ENCODE measurements at places on chromosomes 11 and 22. TPM values are rescaled to one million over a fixed set of nuclear protein-coding genes. Genes with fewer than 3 reads are reported as not detected.

ADORA2A gene
- total RNA-seq = 6.3 TPM

NTM gene
- total RNA-seq = 150 TPM

SYT13 gene
- 82.4 TPM for total RNA-seq

DEPDC7 gene
- total RNA-seq = 3.2 TPM

APOBEC3H gene
- not detected for total RNA-seq

OR6T1 gene
- not detected for total RNA-seq

IL17REL gene
- total RNA-seq = not detected

All from dorsolateral prefrontal cortex (tissue), 122 donors.